CD4-positive, alpha-beta T cell treated with Interleukin-15 for 4 hours (primary cell): ENCODE measurements at places on chromosomes 2 and 18.

GRCh38 chr2:116915673-116916072 is 898.8 kb upstream of the DDX18 start:
- no peak for DNase-seq

GRCh38 chr2:27946530-27947060 is 56.1 kb downstream of the BABAM2 start:
- no peak for DNase-seq

DNA sequence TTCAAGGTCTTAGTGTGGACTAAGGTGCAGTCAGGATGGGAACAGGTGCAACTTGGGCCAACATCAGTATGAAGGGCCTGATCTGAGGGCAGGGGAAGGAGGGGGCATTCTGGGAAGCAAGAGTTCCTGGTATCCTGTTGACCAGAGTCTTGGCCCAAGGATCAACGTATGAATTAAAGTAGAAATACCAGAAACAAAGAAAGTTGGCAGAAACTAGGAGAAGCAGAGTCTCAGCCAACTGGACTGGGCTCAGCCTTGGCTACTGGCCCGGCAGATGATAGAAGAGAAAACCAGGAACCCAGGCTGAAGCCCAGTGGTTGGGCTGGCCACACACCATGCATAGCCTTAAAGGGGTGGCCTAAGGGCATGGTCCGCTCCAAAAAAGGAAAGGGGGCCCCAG is 2.3 kb downstream of the CETN1 start:
- no peak for DNase-seq

- no peak for DNase-seq
Observed at GRCh38 chr2:60335533-60336237, 217.8 kb downstream of the BCL11A start.

GRCh38 chr18:68414407-68414806 is 300.5 kb downstream of the TMX3 start:
- no peak for DNase-seq

DNA sequence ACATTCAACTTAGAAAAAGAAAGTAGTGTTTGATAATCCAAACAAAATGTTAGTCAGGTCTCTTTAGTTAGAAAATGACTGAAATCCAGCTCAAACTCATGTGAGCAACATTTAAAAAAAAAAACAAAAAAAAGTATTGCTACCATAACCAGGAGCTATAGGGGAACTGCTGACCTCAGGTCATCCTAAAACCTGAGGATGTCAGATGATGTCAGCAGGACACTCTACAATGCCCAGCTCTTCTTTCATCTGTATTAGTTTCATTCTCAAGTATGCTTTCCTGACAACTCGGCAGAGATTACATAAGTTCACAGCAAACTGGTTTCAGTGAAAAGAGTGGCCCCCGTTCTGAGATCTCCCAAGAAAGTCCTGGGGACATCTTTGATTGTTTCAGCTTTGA is 4.2 kb upstream of the ESCO1 start:
- no peak for DNase-seq

DNA sequence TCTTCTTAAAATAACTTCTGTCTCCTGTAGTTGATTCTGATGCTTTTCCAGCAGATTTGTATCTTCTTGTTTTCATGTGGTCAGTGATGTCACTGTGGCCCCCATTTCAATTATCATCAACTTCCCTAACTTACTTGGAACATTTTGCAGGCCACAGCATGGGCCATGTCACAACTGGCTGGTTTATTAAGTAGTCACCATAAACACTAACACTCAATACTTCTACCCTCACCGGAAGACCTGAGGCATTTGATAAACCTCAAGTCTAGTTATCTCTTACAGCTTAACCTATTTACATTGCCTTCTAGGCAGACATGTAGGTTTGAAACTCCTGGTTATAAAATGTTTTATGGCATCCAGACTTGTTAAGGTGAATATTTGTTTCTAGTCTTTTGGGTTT is 37.4 kb upstream of the PROKR1 start:
- DNase-seq, result no peak

- no peak for DNase-seq
Observed at GRCh38 chr2:10353931-10354330, 51.2 kb downstream of the HPCAL1 start.

DNA sequence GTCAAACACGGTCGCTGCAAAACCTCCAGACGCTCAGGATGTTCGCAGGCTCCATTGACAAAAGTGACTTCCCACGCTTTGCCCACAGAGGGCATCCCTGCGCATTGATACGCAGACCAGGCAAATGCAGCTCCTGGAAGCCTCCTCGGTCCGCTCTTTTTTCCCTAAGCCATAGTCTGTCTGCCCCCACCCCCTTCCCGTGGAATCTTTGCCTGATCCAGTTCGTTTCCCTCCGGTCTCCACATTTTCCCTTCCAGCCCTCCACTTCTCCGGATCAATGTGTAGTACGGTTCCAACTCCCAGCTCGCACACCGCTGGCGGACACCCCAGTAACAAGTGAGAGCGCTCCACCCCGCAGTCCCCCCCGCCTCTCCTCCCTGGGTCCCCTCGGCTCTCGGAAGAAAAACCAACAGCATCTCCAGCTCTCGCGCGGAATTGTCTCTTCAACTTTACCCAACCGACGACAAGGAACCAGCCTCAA is at the start of gene DCC:
DCC (plus strand) TSS at position 307 of the 481 bp plus-strand sequence. CDS start 591 bp downstream, outside the sequence.
- no peak for DNase-seq

DNA sequence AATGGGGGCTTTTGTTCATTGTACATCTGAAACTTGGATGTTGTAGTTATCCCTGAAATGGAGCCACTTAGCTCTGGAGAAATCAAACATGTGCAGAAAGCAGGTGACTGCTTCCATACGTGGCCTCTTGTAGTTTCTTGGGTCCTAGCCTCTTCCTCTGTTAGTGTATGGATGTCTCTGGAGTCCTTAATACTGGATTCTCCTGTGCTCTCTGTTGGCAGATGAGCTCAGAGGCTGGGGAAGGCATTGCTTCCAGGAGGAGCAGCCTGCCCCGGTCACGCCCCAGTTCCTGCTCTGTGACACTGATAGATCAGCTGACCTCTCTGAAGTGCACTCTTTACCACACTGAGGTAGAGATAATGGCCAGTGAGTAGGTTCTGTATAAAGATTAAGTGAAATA is 176.2 kb downstream of the LDLRAD4 start:
- DNase-seq, result no peak

DNA sequence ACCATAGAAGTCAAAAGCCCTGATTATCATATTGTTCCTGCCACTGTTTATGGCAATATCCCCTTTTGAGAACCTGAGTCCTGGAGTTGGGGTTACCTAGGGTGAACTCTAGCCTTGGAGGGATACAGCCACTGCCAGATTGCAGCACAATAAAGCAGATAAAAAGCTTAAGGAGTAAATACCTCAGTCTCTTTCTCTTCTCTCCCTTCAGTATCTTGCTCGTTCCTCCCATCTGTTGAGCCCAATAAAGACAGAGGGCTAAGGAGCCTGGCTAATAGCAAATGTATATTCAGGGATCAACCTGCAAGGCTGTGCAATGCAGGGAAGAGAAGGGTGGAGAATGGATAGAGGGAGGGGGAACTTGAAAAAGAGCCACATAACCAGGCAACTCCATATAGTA is 8.0 kb upstream of the DPP4 start:
- DNase-seq, result no peak

DNA sequence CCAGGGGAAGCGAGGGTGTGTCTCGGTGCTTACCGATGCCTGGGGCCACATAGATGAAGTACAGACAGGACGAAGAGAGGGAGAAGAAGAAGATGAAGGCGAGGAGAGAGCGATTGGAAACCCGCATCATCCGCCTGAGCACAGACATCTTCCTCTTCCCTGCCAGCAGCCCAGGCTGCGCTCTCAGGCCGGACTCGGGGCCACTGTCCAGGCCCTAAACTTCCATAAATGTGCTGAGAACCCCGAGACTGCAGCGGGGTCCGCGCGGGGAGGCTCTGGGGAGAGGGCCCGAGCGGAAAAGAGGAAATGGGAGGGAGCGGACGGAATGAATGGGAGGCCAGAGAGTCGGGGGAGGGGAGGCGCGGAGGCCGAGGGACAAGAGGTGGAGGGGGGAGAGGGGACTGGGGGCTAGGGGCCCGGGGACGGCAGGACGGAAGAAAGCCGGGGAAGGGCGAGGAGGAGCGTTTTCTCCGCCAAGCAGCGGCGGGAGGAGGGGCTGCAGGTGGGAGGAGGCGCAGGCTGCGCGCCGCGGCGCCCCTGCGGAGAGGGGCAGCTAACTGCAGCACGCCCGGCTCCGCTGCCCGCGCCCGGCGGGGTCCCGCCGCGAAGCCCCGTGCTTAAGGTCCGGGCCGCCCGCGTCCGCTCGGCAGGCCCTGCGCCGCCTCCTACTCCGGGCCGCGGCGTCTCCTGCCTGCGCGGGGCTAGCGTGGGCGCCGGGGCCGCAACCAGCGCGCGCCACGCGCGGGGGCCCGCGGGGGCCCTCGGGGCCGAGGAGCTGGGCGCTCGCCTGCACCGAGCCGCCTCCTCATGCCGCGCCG is at the start of gene B4GALT6:
B4GALT6 (minus strand) TSS at position 303 of the 818 bp plus-strand sequence; CDS start at position 148, 155 bp downstream.
- no peak for DNase-seq

- DNase-seq, result no peak
Observed at GRCh38 chr2:200431996-200432705, 77.7 kb downstream of the KCTD18 start.

DNA sequence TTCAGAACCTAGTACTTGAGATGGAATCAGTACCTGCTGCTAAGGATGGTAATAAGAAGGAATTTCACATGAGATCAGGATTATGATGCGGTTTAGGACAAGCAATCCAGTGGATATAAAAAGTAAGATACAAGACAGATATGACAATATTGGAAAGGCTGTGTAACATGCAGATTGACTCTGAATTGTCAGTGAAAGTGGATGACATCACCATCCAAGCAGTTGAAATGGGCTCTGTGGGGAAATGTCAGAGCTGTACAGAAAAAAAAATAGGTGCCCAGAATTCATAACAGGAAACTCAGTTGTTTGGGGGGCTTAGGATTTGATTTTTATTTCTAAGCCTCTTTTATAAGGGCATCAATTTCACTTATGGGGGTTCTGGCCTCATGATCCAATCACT is 438.3 kb downstream of the SPAG16 start:
- no peak for DNase-seq

DNA sequence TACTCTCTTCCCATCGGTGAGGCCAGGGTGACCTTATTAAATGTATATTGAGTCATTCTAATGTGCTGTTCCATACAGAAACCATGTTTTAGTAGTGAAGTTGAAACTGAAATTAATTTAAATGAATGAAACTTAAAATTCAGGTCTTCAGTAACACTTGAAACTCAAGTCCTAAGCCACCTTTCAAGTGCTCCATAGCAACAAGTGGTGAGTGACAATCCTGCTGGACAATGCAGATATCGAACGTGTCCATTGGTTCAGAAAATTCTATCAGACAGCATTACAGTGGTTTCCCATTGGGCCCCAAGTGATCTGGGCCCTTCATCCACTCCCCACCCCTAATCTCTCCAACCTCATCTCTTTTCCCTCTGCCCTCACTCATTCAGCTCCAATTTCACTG is 48.7 kb downstream of the HNMT start:
- DNase-seq, result no peak

DNA sequence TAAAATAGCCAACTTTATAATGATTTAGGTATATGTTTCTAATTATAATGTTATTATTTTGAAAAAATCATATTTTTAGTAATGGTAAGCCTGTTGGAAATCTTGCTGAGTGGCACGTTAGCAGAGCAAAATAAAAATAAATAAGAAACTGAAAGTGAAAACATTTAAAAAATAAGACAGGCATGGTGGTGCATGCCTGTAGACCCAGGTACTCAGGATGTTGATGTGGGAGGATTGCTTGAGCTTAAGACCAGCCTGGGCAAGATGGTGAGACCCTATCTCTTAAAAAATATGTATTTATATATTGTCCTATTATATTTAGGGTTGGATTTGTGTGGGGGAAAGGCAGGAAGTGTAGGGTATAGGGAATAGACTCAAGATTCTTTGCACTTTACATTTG is 15.8 kb upstream of the ANKRD12 start:
- DNase-seq, result no peak

- no peak for DNase-seq
Observed at GRCh38 chr18:61136711-61137251, 196.4 kb upstream of the CDH20 start.

GRCh38 chr2:220491670-220492069 is 864.2 kb downstream of the SLC4A3 start:
- DNase-seq, result no peak

GRCh38 chr2:63049211-63049969 is 1.2 kb upstream of the OTX1 start:
- DNase-seq, result no peak
